Omental fat pad (tissue), 4 donors: ENCODE measurements at places on chromosomes 1 and 21. TPM values are rescaled to one million over a fixed set of nuclear protein-coding genes. Genes with fewer than 3 reads are reported as not detected.

GRCh38 chr1:109484519-109484975 lies 842 bp downstream of the ATXN7L2 start:
- DNase-seq: no peak

- peak; percentile 10 for DNase-seq
Measured at GRCh38 chr1:228147768-228148167, 2.0 kb upstream of the GJC2 start.

The SPRR2G gene
- not detected for total RNA-seq

DNA sequence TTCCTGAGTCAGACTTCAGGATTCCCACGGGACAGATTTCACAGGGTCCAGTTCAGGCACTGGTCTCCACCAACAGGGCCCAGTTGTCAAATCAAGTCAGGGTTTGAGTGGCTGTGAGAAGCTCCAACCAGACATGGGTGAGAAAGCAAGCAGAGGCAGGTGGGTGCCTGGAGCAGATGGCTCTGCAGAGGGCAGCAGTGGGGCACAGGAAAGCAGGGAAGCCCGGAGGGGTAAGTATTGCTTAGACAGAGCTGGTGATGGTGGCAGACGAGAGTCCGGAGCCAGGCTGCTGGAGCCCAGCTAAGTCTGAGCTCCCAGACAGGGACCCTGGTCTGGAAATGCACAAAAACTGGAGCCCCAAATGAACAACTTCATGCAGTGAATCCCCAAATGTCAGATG lies 40.4 kb downstream of the RIMS3 start:
- DNase-seq: no peak

The OR14K1 gene
- not detected for total RNA-seq

The ABCA4 gene
- total RNA-seq: 0.38 TPM

- DNase-seq: no peak
Measured at GRCh38 chr1:22326372-22326915, 125.2 kb upstream of the ZBTB40 start.

The CNR2 gene
- total RNA-seq: 0.06 TPM

- no peak for DNase-seq
Measured at GRCh38 chr1:213986020-213986924, 1.5 kb upstream of the PROX1 start.

- DNase-seq: no peak
Measured at GRCh38 chr1:113834716-113835115, 22.4 kb upstream of the RSBN1 start.

The GJA9 gene
- total RNA-seq: not detected

The HUNK gene
- 0.88 TPM for total RNA-seq

The CLCA4 gene
- total RNA-seq: not detected

The C1QTNF12 gene
- 1.8 TPM for total RNA-seq

DNA sequence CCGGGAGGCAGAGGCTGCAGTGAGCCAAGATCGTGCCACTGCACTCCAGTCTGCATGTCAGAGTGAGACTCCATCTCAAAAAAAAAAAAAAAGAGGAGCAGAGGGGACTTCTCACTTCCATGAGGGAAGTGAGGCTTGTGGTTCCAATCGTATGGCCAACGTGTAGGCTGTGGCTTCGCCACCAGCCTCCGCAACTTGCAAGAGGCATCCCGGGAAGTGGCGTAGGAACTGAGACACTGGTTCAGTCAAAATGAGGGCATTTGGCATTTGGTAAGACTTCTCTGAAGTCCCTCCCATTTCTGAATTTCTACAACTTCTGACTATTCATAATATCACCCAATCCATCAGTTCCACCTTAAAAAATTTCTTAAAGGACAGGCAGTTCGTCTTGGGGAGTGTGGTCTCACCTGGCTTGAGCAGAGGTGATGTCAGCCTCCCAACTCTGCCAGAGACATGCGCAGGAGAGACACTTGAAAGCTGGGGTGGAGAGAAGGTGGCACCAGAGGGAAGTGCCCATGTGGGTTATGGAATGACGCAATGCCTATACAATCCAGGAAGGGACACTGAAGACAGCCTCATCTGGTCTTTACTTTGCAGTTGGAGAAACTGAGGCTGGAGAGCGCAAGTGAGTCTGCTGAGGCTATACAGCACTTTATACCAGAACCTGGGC lies 17.2 kb downstream of the KAZN start:
- no peak for DNase-seq

DNA sequence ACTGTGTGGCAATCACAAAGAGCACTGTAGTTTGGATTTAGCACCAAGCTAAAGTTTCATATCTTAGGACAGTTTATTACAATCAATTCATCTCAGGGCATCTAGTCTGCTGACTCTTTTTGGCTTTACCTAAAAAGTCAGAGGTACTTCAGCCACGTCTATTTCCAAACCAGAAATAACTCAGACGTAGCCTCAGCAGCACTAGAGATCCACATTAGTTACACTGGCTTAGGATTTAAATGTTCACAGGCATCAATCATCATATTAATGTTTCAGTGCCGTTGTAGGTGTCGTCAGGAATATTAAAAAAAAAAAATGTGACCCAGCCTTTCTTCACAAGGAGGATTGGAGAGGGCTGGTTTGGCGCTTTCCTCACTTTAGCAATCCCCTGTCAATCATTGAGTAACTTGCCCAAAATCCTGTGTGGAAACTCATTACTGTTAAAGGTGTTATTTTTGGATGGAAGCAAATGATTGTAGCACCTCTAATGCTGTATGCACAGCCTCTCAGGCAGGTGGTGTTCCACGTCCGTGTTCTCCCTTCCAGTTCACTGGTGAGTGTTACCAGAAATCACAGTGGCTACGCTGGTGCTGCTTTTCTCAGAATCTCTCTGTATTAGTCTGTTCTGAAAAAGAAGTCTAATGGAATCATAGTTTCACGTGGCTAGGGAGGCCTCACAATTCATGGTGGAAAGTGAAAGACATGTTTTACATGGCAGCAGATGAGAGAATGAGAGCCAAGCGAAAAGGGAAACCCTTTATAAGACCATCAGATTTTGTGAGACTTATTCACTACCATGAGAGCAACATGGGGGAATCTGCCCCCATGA lies 45.4 kb downstream of the NEK7 start:
- DNase-seq: no peak

The KCNJ9 gene
- not detected for total RNA-seq

The EFNA1 gene
- total RNA-seq: 61.7 TPM

The EXO1 gene
- total RNA-seq: not detected

DNA sequence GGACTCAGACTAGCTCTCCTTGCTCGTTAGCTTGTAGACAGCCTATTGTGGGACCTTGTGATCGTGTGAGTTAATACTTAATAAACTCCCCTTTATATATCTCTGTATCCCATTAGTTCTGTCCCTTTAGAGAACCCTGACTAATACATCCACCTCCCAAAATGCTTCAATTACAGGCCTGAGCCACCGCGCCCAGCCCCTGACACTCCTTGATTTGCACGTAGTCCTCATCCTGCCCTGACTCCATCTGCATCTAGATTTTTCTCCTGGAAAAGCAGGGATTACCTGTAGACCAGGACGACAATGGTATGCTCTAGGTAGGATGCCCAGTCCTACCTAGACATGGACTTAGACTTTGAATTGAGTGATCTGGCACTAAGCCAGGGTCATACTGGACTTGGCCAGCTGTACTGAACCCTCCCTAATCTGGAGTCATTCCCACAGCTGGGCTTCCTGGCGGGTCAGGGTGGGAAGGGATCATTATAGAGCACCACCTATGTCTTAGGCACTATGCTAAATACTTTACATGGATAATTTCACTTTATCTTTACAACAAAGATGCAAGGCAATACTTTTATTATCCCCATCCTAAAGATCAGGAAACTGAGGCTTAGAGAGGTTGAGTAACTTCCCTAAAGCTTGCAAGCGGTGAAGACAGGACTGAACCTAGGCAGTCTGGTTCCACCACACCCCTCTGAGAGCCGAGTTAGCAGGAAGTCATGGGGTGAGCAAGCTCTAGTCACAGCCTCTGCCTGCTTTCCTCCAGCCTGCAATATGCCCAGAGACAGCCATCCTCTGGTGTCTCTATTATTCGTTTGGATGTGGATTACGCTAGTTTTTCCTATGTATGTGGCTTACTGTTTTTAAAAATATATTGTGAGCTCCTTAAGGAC lies 89.4 kb downstream of the DTL start:
- DNase-seq: no peak

DNA sequence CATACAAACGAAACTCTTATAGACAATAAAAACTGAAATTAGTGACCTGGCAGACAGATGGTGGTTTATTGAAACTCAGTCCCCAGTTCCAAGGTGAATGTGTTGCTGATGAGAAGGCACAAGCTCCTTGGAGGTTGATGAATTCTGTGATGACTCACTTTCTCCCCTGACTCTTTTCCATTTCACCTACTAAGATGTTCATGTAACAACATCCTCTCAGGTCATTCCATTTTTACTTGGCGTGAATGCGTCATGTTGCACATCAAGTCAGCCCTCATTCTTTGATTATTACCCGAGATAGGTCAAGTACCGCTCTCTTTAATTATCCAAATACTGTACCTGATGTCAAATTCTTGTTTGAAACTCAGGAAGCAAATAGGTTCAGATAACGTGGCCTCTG lies 10.1 kb upstream of the IL10RB start:
- DNase-seq: no peak

GRCh38 chr1:163807331-163808049 lies 485.7 kb downstream of the NUF2 start:
- DNase-seq: no peak

- DNase-seq: no peak
Measured at GRCh38 chr1:34792868-34793727, at the start of gene GJA4. Gene GJA4, plus strand, starts transcription at chr1:34792999. Its CDS starts 1,215 bp downstream, at chr1:34794214.

GRCh38 chr21:42358937-42359336 lies 7.4 kb downstream of the TFF1 start:
- no peak for DNase-seq

The RAVER2 gene
- 10.4 TPM for total RNA-seq

The RNU11 gene
- not detected for total RNA-seq

The LCE5A gene
- not detected for total RNA-seq

GRCh38 chr1:228684607-228685006 lies 50.7 kb upstream of the RHOU start:
- DNase-seq: no peak

GRCh38 chr1:46603481-46603857 lies 599 bp downstream of the MKNK1 start:
- no peak for DNase-seq

DNA sequence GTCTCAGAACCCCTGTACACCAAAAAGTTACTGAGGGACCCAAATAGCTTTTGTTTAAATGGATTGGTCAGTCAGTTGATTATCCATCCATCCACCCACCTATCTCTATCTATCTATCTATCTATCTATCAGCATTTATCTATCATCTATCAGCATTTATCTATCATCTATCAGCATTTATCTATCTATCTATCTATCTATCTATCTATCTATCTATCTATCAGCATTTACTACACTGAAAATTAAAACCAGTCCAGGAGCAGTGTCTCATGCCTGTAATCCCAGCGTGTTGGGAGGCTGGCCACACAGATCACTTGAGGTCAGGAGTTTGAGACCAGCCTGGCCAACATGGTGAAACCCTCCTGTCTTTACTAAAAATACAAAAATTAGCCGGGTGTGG lies 47.1 kb downstream of the CLSTN1 start:
- DNase-seq: no peak

DNA sequence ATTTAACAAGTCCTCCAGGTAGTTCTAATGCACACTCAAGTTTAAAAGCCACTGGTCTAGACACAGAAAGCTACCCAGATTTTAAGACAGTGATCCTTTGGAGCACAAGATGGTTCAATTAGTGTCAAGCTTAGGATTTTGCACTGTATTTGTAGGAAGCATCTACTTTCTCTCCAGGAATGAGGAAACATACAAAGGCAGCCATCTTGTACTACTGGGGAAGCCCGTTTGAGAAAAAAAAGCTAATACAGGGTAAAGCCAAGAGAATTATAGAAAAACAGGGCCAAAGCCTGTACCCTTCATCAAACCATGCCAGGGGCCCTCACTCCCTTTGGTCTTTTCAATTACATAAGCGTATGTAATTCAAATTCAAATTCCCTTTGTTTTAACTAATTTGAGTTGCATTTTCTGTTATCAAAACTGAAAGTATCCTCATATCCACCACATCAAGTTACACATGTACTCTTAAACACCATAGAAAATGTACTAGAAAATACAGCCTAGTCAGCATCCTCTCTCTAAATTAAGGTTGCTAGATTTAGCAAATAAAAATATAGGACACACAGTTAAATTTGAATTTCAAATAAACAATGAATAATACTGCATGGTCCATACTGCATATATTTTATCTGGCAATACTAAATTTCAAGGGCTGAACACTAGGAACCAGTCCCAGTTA lies 17.4 kb downstream of the PIK3R3 start:
- DNase-seq: no peak

The RAB3B gene
- under 0.01 TPM for total RNA-seq

DNA sequence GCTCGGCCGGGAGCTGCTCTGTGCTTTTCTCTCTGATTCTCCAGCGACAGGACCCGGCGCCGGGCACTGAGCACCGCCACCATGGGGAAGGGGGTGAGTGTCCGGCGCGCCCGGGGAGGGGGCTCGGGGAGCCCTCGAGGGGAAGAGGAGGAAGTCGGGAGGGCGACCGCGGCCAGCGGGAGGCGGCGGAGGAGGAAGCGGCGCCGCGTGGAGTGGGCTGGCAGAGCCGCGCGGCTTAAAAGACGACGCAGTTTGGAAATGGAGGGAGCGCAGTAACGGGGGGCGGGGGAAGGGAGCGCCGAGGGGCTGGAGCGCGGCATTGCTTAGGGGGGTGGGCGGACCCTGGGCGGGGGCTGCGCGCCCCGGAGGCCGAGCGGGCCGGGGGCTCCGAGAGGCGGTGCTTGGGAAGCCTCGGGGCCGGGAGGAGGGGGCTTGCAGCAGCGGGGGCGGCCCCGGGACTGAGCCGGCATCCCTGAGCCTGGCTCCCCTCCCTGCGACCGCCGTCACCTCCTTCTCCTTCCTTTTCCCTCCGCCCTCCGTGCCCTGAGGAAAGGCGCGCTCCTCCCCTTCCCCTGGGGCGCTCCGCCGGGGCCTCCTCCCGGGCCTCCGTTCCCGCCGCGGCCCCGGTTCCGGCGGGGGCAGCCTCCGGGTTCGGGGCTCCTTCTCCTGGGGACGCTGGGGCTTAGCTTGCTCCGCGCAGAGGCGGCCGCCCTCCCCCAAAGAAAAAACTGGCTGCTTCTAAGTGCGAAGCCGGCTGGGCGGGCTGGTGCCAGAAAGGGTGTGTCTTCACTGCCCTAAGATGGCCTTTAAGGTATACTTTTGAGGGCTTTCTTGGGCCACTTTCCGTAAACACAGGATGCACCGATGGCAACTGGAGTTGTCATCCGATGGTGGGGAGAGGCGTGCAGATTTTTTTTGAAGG lies 648 bp downstream of the ATP1A1 start:
- no peak for DNase-seq

- DNase-seq: no peak
Measured at GRCh38 chr1:165403835-165404482, 41.0 kb downstream of the RXRG start.

- DNase-seq: no peak
Measured at GRCh38 chr1:209231476-209232156, 351.9 kb upstream of the CAMK1G start.

The RAD54L gene
- 1.4 TPM for total RNA-seq

- DNase-seq: no peak
Measured at GRCh38 chr1:62241371-62242131, 46.9 kb downstream of the L1TD1 start.

DNA sequence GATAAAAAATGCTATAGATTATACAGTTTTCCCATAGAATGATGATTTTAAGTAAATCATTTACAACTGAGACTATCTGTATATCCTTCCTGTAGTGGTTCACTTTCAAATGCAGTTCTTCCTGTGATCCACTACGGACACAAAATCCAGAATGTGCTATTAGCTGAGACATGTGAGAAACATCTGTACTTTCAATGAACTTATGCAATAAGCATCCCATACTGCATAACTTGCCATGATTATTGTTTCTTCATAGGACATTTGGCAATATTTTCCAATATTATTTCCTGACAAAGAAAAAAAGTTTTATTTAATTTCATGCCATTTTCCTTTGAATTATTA lies 83.5 kb upstream of the PRDX6 start:
- no peak for DNase-seq

The CD53 gene
- 127 TPM for total RNA-seq
